ENCODE measurements at places on chromosomes 7 and 10.

DNA sequence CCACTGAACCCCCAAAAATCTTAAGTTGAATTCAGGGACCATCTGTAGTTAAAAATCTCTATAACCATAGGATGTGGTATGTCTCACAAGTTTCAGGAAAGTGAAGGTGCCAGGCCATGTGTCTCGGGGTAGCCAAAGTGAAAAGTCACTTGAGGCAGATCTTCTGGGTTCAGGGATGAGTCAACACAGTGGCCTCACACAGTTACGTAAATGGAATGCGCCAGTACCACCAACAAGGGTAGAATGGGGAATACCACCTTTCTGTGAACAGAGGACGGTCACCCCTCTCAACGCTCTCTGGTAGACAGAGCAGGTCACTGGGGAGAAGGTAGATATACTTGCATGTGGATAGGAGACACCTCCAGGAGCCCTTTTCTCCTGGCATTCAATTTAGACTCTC, 71.4 kb downstream of the ELMO1 start:
- DNase-seq: no peak

- no peak for DNase-seq
Measured at GRCh38 chr7:130488392-130489139, 3.3 kb upstream of the MEST start.

- no peak for DNase-seq
Measured at GRCh38 chr10:109450702-109451101, 472.6 kb downstream of the XPNPEP1 start.

GRCh38 chr10:110364531-110364937, 59.8 kb upstream of the SMNDC1 start:
- no peak for DNase-seq

DNA sequence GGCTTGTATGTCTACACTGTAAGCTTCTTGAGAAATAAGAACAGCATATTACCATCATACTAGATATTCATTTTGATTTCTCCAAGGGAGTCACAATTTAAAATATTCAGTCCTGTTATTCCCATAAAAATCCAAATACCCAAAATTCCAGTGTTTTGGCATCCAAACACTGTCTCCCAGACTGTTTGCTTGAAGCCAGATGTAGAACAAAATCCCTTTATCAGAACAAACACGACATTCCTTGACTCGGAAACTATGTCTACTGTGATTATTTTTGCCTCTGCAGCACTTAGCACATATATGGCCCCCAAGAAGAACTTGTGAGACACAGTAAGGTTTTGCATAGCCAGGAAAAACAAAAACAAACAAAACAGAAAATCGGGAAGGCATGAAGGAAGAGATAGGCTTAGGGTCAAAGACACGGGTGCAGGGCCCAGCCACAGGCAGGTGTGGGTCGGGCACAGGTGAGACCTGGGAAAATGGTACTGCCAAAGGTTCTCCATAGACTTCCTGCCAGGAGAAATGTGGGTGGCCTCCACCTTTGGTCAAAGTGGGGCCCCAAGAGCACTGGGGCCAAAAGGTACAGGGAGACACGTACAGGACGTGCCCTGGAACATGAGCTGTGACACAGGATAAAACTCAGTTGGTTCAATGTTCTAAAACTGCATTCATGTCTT, 36.5 kb downstream of the CPXM2 start:
- no peak for DNase-seq
